ENCODE measurements at places on chromosomes 7 and 10. TPM values are rescaled to one million over a fixed set of nuclear protein-coding genes. Genes with fewer than 3 reads are reported as not detected.
A peak's percentile ranks its signal among the peaks of the same experiment; 100 is the strongest.

DNA sequence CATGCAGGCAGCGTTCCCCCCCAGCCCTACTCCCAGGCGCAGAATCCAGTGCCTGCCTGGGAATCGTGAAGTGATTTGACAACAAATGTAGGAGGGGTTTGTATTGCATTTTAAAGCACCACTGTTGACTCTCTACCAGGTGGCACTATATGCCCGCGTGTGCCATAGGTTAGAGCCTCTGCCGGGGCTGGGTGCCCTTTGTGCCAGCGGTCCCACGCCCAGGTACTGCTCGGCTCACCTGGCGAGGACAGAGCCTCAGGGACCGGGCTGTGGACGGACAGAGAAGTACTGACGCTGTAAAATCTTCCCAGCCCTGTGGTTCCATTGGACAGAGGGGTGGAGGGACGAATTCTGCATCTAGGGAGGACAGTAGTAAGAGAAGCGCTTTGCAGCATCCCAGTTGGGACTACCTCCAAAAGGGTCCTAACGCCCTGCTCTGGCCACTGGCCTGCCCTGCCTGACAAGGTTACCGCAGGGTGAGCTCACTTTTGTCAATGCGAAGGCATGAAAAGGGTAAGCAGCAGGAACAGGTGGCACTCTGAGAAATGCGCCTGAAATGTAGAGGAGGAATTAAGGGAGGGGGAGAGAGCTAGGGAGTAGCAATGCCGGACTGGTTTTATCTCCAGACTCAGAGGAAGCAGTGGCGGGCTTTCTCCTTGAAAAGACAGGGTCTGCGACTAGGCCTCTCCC lies 788 bp upstream of the CACNA2D1 start:
- DNase-seq: peak; percentile 64

Gene PAPOLB
- total RNA-seq: not detected

DNA sequence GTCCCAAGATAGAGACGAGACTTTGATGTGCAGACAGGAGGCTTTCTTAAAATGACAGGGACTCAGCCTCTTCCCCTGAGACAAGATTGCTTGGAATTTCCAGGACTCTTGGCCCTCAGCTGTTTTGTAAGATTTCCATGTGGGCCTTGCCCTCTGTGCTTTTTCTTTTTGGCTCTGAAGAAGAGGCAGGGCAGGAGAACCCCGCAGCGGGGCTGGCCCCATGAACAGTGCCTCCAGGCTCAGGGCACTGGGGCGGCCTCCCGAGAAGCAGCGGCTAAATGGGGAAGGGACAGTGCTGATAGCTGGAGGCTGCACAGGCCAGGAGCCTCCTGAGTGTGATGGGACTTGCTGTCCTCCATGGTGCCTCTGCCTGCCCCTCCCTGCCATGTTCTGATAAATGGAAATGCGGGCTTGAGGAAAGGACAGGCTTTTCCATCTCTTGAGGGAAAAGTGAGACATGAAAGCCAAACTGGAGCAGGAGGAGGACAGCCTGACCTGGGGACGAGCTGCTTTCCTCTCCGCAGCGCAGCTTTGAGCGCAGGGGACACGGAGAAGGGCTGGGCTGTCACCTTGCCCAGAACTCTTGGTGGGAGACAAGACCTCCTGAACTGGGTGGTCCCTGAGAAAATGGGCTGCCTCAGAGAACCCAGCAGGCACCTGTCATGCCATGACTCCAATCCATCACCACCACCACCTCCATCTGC lies 12.1 kb downstream of the SAP25 start:
- no peak for DNase-seq

GRCh38 chr7:120837599-120837998 lies 20.3 kb downstream of the TSPAN12 start:
- DNase-seq: no peak

DNA sequence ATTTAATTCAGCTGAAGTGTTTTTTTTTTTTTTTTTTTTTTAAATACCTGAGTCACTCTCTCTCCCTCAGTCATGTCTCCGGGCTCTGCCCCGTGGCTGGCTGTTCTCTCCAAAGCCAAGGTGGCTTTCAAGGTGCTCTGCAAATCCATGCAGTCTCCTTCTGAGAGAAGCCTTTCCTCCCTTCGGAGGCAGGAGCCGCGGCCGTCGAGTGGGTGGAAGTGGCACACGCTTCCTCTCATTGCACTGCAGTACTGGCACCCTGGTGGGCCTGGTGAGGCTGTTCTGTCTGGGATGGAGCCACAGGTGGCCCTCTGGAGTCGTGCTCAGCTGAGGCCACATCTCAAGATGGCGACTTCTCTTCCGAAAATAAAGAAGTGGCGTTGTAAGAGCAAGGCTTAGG lies 221.8 kb downstream of the GLRX3 start:
- DNase-seq: no peak

DNA sequence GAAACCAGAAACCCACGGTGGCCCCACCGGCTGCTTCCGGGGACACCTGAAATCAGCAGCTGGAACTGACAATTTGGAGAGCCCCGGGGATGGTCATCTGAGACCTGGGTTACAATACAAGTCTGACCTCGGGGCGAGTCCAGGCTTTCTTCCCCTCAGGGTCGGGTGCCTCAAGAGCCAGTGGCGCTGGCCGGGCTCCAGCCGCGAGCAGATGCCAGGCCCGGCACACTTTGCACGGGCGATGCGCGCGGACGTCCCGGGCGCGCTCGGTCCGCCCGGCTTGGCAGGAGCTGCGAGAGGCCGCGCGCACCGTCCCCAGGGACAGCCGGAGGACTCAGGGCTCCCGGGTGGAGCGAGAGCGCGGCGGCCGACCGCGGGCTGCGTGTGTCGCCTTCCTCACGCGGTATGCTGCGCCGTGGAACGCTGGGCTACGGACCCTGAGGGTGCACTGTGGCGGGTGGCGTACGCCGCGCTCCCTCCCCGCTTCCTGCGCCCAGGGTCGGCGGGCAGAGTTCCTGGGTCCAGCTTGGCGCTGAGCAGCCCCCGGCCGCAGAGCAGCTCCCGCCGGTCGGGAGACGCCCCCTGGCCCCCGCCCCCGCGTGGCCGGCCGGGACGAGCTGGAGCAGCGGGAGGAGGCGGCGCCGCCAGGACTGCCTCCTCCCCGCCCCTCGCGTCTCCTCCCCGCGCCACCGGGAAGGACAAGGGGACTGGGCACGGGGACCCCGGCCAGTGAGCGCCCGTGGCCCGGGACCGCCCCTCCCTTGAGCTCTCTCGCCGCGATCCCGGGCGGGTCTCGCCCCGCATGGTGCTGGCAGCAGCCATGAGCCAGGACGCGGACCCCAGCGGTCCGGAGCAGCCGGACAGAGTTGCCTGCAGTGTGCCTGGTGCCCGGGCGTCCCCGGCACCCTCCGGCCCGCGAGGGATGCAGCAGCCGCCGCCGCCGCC lies at the start of gene RBM20:
TSS of gene RBM20 (plus strand) at position 684 of the 945 bp plus-strand sequence. CDS start at position 803, 119 bp downstream.
- peak; percentile 82 for DNase-seq

Gene TDRD1
- total RNA-seq: not detected

Gene CNNM1
- 1.1 TPM for total RNA-seq

DNA sequence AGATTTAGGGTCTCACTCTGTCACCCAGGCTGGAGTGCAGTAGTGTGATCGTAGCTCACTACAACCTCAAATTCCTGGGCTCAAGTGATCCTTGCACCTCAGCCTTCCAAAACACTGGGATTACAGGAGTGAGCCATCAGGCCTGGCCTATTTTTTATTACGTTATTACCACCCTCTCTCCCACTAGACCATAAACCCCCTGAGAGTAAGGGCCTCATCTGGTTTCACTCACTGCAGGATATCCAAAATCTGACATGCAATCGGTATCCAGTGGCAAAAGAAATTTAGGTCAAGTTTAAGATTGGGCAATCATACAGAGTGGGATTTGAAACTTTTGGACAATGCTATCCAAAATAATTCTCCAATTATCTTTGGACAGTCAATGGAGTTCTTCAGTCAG lies 117.0 kb upstream of the NEBL start:
- no peak for DNase-seq

- peak; percentile 68 for DNase-seq
These were observed 28.2 kb downstream of the PHYH start for GRCh38 chr10:13271552-13272163.

GRCh38 chr10:14254368-14254767 lies 76.4 kb downstream of the FRMD4A start:
- no peak for DNase-seq

DNA sequence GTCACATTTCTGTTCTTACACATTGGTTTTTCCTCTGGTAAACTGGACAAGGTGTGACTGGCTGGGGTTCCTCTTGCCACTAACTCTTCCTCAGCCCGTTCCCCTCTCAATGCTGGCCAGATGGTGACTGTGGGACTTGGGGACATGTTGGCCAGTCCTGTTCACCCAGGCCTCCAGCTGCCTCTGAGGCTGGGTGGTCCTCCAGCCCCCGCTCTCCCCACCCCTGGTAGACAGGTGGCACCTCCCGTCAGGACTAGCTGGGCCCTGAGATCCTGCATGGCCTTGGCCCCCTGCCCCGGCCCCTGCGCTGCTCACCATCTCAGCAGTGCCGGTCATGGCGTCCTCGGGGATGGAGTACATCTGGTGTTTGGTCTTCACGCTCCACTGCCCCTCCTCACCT lies 10.8 kb upstream of the MYL7 start:
- DNase-seq: no peak

Gene OR6B1
- total RNA-seq: not detected

DNA sequence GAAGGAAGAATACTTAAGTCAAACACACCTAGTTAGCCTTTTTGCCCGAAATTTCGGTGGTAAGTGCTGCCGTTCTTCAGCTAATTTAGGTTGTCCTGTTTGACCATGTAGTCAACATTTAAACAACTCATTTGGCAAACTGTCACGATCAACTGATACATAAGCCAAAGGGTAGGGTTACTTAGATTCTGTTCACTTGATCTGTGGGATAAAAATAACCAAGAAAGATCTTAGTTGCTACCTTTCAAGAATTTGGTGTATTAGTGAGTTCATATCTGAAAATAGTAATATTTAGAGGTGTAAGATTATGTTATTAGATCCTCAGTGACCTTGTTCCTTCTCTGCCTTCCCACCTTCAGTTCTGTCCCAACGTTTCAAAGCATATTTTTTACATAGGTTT lies 2.0 kb downstream of the TNKS2 start:
- DNase-seq: no peak

- no peak for DNase-seq
These were observed 78.8 kb upstream of the FAM180A start for GRCh38 chr7:135827391-135827790.

DNA sequence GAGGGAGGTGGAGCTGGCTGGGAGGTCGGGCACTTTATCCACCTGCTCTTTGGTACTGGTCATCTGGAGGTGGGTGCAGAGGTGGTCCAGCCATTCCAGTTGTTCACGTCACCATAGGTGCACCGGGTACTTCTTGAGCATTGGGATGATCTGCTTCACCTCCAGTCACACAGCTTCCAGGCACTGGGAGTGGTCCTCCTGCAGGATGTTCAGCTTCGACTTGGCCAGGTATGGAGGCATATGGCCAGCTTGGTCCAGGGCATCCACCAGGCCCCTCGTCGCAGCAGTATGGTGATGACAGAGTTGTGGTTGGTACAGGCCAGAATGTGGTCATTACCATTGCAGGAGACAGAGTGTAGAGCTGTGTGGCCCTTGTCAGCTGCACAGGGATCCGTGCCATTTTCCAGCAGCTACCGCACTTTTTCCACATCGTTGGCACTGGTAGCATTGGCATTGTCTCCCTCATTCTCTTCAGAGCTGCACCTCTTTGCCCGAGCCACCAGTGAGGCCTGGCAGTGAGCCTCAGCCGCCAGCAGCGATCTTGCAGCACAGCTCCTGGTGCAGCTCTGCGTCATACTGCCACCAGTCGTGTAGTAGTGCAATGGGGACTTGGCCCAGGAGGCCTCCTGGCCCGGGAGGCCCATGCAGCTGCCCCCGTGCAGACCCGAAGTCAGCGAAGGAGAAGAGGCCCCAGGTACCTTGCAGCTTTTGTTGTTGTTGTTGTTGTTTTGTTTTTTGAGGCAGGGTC lies 150.9 kb downstream of the ZNF22 start:
- DNase-seq: no peak

Gene ABCC2
- total RNA-seq: 0.26 TPM

Gene IGFBP3
- 29.0 TPM for total RNA-seq

GRCh38 chr10:130932326-130933007 lies 379.1 kb downstream of the TCERG1L start:
- DNase-seq: no peak

DNA sequence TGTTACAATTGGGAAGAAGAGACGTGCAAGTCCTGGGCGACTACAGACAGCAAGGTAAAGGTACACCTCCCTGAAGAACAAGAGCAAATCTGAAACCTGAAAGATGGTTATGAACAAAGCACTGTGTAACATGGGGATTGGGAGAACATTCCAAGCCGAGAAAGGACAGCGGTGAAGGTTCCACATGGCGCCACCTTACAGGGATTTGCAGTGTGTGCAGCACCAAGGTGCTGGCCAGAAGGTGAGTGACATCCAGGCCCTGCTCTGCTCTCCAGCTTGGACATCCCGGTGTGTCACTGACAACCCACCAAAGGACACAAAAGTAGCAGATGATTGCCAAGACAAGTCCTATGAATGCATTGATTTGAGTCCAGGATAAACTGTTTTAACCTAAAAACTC lies 88.2 kb upstream of the MKX start:
- DNase-seq: no peak

DNA sequence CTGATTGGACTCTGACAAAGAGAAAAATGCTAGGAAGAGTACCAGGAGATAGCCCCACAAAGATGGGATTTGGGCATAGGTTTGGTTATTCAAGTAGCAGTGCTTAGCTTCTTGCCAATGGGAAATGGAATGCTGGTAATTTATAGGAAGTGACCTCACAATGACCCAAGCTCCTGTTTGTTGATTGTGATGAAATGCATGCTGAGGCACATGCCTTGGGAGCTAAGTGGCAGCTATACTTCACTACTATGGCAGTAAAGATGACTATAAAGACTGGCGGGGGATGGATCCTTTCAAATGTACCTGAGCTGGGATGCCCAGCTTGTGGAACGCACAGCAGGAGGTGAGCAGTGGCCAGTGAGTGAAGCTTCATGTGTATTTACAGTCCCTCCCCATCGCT lies 153.8 kb downstream of the ZNF22 start:
- DNase-seq: no peak

- peak; percentile 9 for DNase-seq
These were observed 78.6 kb downstream of the THSD7A start for GRCh38 chr7:11753433-11753832.

- peak; percentile 39 for DNase-seq
These were observed 600 bp upstream of the LGI1 start for GRCh38 chr10:93757136-93757535.

Gene TFEC
- total RNA-seq: 0.06 TPM

DNA sequence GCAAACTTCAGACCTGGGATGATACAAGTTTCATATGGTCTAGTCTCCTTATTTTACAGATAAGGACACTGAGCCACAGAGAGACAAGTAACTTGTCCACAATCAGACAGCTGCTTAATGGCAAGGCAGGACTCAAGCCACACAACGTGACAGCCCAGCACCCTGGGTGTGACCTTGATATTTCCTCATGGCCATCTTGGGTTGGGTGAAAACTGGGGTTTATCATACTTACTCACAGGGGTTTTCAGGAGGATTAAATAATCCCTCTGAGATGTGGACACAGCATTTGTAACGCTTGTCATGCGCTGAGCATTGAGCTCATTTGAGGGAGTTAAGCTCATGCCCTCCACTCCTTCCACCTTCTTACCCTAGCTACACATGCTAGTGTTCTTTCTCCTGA lies 58.0 kb downstream of the ABLIM1 start:
- no peak for DNase-seq

All from neural progenitor cell (in vitro differentiated cells).